DMS153 (cell line): ENCODE measurements at places on chromosomes 5 and 9.

GRCh38 chr5:108521841-108522506 lies 140.1 kb upstream of the FBXL17 start:
- DNase-seq = no peak

- DNase-seq = no peak
Observed at GRCh38 chr5:22709743-22710142, 143.4 kb downstream of the CDH12 start.

- DNase-seq = no peak
Observed at GRCh38 chr5:159198063-159199036, 11.0 kb downstream of the RNF145 start.

DNA sequence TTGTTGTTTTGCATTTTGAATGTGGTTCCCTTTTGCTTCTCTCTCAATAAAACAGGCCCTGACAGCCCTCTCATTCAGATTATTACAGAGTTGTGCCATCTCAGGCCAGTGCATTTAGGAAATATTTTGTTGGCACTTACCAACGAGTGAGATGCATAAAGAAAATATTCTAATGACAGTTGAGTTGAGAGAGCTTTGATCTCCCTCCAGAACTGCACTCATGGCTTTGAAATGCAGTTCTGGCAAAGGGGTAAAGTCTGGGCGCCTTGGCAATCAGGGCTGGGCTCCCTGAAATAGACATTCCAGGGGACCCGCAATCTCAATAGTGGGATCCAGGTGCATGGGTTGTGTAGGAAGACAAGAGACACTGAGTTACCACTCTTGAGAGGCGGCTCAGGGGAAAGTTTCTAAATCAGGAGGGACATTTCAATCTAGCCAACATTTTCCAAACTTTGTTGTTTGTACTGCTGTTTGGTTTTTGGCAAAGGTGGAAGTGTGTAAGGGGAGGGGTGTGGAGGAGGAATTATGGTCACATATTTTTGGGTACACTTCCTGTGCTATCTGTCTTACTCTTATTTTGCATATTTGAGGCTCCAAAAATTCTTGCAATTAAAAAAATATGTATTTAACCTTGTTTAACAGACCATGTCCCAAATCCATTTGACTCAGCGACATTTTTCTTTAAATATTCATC lies 48.8 kb downstream of the PAPPA start:
- no peak for DNase-seq

DNA sequence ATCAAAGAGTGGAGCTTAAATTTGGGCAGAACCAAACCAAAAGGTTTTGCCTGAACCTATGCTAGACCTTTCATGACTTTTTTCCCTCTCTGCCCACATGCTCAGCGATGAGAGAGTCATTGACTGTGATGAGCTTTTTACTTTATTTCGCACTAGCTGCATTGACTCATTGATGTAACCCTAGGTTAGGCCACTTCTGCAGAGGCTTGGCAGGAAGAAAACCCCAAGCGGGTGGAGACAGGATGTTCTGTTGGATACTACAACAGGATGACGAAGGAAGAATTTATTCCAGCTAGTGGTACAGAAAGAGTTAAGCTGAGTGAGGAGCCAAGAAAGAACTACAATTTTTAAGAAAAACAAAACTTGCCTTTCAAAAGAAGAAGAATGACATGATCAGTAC lies 18.4 kb downstream of the AGXT2 start:
- DNase-seq = no peak
